ENCODE measurements at places on chromosomes 16 and 17. TPM values are rescaled to one million over a fixed set of nuclear protein-coding genes. Genes with fewer than 3 reads are reported as not detected.

Gene DLX4
- 0.44 TPM for total RNA-seq

Gene EFNB3
- total RNA-seq, result 3.5 TPM

- H3K36me3 ChIP-seq, result no peaks in the 10 kb centered on the region
- no peak overlapping the region for H3K27ac ChIP-seq
- no peaks in the 10 kb centered on the region for H3K4me1 ChIP-seq
These were observed 53.1 kb downstream of the CLEC16A start for GRCh38 chr16:10997485-10997884.

DNA sequence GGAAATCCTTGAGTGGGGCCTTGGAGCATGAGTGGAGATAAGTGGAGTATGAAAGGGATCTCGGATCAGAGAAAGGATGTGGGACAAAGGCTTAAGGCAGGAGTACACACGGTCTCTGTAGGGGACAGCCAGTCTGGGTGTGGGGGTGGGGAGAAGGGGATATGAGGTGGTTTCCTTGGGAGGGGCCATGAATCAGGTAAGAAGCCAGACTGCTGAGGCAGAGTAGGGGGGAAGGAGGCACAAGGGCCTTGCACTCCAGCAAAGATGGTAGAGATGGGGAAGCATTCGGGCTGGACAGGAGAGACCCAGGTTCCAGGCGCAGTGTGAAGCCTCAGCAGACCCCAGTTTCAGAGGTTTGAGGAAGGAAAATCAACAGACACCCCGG is 1.6 kb downstream of the HSD11B2 start:
- peak overlapping the region; percentile 98 for H3K27ac ChIP-seq
- H3K36me3 ChIP-seq, result peaks cover 11% of the 10 kb centered on the region
- no peaks in the 10 kb centered on the region for H3K4me1 ChIP-seq
- H3K4me3 ChIP-seq, result peak overlapping the region; percentile 39
- no peak for DNase-seq

- H3K27me3 ChIP-seq, result no peaks in the 10 kb centered on the region
- no peaks in the 10 kb centered on the region for H3K36me3 ChIP-seq
- H3K4me3 ChIP-seq, result no peak overlapping the region
- peaks cover 2% of the 10 kb centered on the region for H3K4me1 ChIP-seq
These were observed 7.4 kb downstream of the CIBAR2 start for GRCh38 chr16:85104821-85105391.

DNA sequence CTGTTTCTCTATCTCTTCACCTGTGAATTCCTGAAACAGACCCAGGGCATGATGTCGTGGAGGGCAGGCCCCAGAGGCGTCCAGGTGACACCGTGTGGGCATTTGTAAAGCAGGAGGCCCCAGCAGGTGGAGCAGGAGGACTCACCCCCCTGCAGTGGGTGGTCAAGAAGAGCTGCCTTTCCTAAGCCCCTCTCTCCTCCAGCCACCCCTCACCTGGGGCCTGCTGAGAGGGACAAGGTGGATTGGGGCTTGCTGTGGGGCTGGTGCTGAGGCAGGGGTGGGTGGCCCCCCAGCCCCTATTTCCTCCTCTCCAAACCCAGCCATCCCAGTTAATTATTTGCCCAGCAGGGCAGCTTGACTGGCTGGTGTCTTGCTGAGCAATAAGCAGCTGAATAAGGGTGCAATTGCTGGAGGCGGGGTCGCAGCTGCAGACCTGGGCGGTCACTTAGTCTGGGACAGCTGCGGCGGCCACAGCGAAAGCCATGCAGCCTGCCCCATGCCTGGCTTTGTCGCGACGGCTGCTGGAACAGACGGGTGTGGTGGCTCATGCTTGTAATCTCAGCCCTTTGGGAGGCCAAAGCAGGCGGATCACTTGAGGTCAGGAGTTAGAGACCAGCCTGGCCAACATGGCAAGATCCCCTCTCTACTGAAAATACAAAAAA is 56.4 kb downstream of the JPH3 start:
- H3K27me3 ChIP-seq, result no peaks in the 10 kb centered on the region
- no peaks in the 10 kb centered on the region for H3K4me1 ChIP-seq
- no peak overlapping the region for H3K4me3 ChIP-seq
- no peaks in the 10 kb centered on the region for H3K36me3 ChIP-seq

GRCh38 chr17:28553000-28553505 is 629 bp upstream of the UNC119 start:
- H3K36me3 ChIP-seq, result peaks cover 40% of the 10 kb centered on the region
- peak; percentile 19 for DNase-seq
- peak overlapping the region; percentile 69 for H3K4me3 ChIP-seq
- no peaks in the 10 kb centered on the region for H3K27me3 ChIP-seq

Measured in kidney (tissue), 22 donors.